ENCODE measurements at places on chromosomes 1 and 21.

- DNase-seq = no peak
Measured at GRCh38 chr1:12370333-12370975, 140.6 kb downstream of the VPS13D start.

- DNase-seq = no peak
Measured at GRCh38 chr1:29633771-29634170, 397.4 kb downstream of the PTPRU start.

- no peak for DNase-seq
Measured at GRCh38 chr21:42195378-42196031, 23.4 kb upstream of the ABCG1 start.

DNA sequence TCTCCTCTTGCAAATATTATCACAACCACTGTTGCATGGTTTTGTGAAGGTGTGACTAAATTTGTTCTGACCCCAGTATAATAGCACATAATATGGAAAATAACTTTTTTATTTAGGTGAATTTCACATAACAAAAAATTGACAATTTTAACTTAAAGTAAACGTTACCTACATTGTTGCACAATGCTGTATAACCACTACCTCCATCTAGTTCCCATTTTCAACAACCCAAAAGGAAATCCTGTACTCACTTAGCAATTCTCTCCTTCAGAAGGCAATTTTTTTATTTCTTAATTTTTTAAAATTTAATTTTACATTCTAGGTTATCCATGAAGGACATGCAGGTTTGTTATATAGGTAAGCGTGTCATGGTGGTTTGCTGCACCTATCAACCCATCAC, 95.2 kb downstream of the KCNJ6 start:
- no peak for DNase-seq

- DNase-seq = no peak
Measured at GRCh38 chr1:226978432-226979114, 38.5 kb downstream of the COQ8A start.

GRCh38 chr1:210706246-210706645, 377.5 kb downstream of the HHAT start:
- no peak for DNase-seq

- no peak for DNase-seq
Measured at GRCh38 chr1:114779722-114780121, 763 bp downstream of the SIKE1 start.

- no peak for DNase-seq
Measured at GRCh38 chr21:20424943-20425342, 573.3 kb upstream of the NCAM2 start.

- DNase-seq = no peak
Measured at GRCh38 chr1:226529891-226530290, 18.7 kb upstream of the STUM start.

- DNase-seq = no peak
Measured at GRCh38 chr1:208910161-208910560, 666.0 kb upstream of the PLXNA2 start.

DNA sequence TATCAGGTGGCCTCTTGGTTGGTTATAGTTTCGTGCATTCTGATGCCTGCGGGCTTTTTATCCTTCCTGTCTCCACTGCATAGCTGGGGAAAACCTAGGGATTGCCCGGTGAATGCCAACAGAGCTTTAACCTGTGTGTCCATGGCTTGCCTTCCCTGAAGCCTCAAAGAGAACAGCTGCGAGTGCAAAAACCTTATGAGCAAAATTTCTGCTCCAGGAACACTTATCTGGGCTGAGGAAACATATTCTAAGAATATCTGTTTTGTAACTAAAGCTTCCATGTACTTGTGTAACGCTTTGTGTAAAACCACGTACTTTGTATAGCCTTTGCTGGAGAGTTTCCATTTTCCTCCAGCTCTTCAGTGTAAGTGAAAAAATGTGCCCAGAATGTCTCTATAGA, 7.2 kb downstream of the CNST start:
- DNase-seq = no peak

DNA sequence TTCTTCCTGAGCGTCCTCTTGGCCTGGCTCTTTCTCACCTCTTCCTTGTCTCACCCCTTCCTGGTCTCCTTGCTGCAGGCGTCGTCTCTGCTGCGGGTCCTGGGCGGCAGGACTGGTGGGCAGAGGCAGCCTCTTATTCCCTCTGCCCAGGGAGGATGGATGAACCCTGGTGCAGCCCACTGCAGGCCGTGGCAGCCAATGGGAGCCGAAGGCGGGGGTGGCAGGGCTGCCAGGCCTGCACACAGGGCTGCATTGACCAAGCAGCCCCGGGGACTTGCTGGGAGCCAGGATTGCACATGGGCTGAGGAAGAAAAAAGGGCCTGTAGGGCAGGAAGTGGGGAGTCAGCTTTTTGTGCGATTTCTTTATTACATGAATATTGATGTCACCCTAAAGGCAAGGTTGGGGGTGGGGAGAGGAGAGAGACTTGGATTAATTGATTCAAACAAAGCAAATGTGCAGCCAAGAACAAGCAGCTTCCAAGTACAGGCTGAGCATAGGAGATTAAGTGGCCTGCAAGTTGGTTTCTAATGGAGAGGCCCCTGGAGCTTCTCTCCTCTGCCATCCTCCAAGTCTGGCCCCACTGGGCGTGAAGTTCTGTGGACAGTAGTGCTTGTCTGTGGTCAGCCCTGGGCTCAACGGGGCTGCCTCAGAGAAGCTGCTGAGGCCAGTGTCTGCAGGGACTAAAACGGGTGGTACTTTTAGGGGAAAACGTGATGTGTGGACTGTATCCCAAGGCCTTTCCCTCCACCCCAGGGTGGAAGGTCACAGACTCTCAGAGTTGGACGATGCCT, at the start of gene S100B:
TSS of gene S100B (minus strand) at position 108 of the 792 bp plus-strand sequence. CDS start 2,667 bp downstream, outside the sequence.
- no peak for DNase-seq

DNA sequence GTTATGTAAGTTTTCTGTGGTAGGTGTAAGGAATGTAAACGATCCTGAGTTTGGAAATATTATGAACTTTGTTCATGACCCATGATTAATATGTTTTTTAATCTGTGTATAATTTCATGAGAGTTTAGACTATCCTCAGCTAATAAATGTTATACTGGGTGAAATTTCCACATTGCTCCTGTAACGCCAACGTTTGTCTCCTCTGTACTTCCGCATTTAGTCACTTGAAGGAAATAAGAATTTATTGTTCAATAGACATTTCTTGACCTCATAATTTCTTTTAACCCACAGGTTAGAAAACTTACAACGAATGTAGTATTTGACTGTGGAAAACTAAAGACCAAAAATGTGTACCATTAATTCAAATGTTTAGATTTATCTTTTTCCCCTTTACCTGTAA, 876 bp downstream of the KCNJ15 start:
- no peak for DNase-seq

DNA sequence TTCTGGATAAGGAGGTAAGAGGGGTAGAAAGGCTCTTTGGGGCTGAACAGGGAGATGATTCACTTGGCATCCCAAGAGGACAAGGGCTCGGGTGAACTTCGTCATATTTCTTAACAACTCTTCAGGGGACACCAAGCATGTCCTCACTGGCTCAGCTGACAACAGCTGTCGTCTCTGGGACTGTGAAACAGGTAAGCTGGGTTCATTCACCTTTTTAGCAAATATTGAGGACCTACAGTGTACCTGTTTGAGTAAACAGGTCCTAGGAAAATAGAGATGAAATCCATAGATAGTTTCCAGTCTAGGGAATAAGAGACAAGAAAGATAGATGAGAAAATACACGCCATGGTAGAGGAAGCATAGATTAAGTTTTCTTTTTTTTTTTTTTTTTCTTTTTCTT, 2.1 kb downstream of the EIF3I start:
- DNase-seq = no peak

DNA sequence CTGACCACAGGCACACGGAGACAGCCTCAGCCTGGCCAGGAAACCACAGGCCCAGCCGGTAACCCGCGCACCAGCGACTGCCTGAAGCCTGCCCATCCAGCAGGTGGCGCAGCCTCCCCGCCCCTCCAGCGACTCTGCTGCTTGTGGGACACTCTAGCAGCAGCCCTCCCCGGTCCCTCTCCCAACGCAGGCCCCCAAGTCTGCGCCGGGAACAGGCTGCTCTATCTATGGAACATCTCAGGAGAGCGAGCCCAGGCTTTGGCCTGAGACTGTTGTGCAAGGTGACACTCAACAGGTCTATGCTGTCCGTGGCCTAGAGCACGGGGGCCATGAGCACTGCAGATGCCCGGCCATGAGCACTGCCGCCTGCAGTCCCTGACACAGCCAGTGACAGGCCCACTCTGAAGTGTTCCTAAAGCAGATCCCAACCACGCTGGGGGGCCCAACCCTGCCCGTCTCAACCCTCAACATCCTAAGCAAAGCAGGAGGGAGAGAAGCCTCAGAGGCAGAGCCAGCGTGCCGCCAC, 28.4 kb downstream of the WDR4 start:
- DNase-seq = no peak

DNA sequence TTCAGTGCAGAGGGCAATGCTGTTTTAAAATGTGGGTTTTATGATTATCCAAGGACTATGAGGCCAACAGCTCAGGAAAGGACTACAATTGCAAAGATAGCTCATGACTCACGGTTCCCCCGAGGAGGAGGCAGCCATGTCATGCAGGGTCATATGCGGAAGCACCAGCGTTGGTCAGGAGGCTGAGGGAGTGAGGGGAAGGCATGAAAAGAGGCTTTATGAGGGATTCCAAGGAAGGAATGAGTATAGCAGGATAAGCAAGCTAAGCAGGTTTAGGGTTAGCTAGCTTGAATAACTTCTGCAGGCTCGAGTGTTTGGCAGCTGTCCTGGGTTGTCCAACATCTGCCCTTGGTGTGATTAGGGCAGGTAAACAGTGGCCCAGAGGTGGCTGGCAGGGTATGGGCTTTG, 495.1 kb downstream of the SETD4 start:
- peak; percentile 22 for DNase-seq

DNA sequence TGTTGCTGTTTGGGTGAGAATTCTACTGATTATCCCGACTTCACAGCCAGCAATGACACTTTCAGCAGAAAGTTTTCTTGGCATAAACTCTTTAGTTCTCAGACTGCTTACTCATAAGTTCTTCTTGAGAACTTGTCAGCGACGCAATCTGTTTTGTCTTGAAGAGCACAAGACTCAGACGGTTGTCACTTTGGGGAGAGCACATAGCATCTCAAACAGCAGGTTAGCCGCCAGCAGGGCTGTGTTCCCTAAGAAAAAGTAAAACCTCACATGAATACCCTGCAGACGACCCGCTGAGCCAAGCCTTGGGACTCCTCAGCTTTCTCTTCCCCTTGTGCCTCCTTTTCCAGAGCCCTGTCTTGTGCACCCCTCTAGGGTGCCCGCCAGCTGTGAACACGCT, 11.4 kb downstream of the AGMAT start:
- no peak for DNase-seq

- no peak for DNase-seq
Measured at GRCh38 chr21:30769724-30770431, 14.7 kb upstream of the KRTAP21-1 start.

DNA sequence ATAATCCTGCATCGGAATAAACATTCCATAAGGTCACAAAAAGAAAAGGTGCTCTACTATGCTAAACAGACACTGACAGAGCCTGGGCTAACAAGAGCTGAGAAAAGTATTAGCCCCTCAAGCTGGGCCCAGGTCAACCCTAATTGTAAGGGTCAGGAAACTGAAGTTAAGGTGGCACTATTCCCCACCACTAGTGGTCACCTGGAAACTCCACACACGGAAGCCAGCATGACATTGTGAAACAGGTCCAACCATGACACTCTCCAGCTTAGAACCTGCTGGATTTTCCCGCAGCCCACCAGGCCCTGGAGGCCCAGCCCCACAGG, 1.2 kb downstream of the PTTG1IP start:
- no peak for DNase-seq

- DNase-seq = no peak
Measured at GRCh38 chr1:196400478-196401451, 207.5 kb downstream of the KCNT2 start.

DNA sequence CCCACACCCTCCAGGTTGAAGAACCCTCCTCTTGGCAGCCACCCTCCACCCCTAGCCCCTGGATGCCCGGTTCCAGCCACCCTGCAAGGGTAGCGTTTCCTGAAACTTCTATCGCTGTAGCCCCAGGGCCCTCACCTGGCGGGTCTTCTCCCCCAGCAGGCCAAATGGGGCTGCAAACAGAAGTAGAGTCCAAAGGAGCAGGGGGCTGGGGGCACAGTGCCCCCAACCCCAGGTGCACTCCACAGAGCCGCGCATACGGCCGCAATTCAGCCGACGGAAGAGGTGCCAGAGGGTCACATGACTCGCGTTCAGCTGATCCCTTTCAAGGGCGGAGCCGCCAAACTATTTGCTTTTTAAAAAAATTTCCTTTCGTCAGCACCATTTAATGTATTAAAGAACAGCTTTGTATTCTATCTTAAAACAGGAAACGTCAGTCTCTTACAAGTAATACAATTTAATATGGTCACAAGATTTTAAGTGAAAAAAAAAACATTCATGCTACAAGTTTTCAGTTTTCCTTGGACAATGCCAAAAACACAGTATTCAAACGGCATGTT, at the start of gene GLMP:
TSS of gene GLMP (minus strand) at position 289 of the 557 bp plus-strand sequence. CDS start at position 255, 34 bp downstream.
- peak; percentile 69 for DNase-seq

DNA sequence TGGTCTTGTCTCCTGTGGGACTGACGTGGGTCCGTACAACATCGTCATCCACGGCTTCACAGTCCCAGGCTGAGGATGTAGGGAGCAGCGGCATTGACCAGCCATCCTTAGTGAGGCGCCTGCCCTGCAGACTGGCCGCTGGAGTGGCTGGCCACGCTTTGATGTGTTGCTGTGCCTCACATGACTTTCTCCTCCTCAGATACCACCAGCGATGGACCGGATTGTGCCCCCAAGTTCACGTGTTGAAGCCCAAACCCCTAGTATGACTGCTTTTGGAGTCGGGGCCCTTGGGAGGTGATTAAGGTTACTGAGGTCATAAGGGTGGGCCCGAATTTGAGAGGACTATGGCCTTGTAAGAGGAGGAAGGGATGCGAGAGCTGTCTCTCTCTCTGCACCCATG, 122.5 kb downstream of the PCBP3 start:
- no peak for DNase-seq

DNA sequence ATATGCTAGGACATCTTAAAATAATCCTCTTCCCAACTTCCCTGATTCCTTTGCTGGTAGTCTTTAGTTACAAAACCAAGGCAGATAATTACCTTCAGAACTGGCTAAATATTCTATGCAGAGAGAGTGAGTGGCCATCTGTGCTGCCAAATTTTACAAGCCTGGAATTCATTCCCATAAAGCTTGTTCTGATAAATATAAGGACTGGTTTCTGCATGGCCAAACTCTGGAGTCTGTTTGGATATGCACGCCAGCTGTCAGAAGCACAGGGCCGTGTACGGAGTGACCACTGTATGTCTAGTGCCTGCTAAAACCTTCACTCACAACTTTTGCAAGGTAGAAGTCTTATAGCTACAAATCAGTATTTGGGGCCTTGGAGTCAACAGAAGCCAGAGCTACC, 66.5 kb upstream of the RAVER2 start:
- DNase-seq = no peak

- no peak for DNase-seq
Measured at GRCh38 chr1:194866153-194866552, 1679.7 kb upstream of the B3GALT2 start.

DNA sequence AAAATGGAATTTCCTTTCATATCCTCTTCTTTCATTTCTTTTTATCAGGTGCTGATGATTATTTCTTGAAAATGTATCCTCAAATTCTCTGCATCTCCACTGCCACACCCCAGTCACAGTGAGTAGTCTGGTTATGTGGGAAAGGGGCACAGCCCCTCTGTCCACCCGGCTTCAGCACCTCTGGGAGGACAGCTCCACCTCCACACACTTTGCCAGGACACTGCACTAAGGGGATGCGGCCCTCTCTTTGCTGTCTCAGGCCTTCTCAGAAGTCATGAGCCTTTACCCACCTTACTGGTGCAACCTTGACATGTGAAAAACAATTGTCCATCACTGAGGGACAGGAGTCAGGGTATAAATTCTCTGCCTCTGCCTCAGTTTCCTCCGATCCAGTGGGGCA, 433.1 kb downstream of the PCP4 start:
- DNase-seq = no peak

- no peak for DNase-seq
Measured at GRCh38 chr1:240827786-240828185, 215.8 kb upstream of the GREM2 start.
